AG09319 (cell line): ENCODE measurements at places on chromosomes 4 and X.

DNA sequence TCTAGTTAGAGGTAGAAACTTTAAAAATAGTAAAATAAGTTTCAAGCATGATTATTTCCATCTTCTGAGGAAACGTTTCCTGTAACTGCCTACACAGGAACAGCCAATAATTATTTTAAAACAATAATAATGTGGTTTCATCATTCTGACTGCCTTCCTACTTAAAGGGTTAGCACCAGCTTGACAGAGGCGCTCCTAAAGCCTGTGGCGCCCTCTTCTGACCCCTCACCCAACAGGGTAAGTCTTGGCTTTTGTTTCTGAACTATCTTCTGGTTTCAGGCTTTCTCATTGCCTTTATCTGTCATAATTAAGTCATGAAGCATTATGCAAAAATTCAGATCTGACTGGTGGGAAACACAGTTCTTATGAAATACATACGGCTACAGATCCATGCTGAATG, 96.7 kb downstream of the ITM2A start:
- DNase-seq: no peak

DNA sequence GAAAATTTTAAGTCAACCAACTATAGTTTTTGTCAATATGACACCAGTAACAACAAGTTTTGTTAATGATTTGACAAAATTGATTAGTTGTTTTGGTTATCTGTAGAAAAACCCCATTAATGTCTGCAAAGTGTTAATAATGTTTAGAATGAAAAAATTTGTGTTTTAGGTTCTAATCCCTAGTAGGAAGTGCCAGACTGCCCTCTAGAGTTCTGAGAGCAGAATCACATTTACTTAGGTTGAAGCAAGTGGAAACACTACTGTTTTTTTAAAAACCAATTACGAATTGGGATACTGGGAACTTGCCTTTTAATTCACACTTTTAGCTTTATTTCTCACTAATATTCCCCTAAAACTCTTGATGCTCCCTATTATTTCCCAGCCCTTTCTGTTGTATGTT, 101.1 kb upstream of the CYLC1 start:
- DNase-seq: no peak

DNA sequence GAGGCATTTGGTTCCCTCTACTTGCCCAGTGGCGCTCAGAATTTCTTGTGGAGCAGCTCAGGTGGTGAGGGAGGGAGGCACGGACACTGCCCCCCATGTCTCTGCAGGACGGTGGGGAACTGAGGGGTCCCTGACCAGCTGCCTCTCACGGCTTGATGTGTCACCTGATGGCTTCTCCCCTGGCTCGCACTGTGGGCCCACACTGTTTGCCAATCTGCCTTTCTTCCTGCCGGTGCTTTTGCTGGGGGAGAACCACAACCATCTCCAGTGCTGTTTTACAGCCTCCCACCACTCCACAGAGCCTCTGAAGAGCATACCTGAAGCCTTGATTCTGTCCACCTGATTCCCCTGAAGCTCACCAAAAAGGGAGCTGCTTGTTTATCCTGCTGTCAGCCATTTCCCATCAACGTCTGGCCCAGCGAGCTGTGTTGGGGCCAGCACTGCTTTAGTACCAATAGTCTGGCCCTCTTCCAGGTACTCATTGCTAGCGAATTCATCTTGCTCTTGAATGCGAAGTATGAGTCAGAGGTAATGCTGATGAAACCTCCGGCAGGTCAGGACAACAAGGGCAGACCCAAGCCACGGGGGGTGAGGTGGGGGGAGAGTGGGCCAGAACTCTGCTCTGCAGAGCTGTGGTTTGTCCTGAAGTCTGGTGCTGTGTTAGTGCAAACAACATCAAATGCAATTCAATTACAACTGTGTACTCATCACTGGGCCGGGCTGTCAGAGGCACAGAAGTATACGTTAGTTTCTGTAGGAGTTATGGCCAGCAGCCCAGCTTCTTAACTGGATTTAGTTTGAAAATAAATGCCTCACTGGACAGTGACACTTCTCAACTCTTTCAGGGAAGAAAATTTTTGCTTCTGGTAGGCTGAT, 208.3 kb upstream of the JADE1 start:
- peak; percentile 74 for DNase-seq

DNA sequence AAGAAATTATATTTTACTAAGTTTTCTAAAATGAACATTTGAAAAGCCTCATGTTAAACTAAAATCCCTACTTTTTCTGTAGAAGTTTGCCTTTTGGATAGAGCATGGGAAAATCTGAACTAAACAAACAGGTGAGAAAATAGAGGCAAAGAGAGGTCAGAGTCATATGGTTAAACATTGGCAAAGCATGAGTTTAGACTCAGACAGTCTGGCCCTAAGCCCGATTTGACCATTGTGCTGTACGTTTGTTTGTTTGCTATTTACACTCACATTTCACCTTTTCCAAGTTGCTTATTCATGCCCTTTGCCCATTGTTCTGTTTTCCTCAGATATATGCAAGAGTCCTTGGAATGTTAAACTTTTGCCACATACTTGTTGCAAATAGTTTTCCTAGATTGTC, 85.4 kb downstream of the TIGD2 start:
- no peak for DNase-seq

DNA sequence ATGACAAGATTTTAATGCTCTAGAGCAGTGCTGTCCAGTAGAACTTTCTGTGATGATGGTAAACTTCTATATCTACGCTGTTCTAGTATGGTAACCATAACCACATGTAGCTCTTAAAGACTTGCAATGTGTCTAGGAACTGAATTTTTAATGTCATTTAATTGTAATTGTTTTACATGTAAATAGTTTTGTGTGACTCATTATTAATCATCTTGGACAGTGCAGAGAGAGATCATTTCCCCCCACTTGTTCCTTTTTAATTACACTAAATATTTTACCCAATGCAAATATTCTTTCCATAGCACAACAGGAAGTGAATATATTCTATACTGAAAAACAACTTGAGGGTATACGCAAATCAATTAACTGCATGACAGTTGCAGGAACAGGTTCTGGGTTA, 5.8 kb downstream of the ATG4A start:
- DNase-seq: no peak

DNA sequence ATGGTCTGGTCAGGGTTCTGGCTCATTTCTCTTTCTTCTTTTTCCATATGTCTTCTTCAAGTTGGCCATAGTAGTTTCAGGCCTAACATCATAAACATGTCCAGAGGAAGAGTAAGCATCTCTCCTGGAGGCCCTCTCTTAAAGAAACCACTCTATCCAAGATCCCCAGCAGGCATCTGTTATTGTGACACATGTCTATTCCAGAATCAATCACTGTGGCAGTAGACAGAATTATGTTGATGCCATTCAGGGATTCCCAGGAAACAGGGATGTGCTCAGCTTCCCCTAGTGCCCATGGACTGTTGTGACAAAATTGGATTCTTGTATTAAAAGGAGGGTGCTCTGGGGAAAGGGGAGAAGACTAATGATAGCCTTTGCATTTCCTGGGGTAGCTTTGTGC, 224.0 kb downstream of the HNRNPD start:
- no peak for DNase-seq

GRCh38 chr4:174516345-174516744, 5.9 kb downstream of the HPGD start:
- DNase-seq: no peak

DNA sequence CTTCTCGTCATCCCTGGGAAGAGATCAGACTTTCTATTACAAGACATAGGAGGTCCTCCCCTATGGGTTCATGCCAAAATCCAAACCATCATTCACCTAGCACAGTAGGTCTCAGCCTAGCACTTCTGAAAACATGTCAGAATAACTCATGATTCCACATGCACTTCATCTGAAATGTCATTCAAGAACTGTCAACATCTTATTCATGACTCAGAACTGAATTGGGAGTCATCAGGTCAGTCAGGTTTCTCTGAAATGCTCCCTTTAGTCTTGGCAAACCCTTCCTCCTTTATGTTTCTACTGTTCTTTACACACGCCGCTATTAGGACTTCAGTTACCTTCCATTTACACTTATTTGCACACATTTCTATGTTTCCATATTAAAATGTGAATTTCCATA, 67.2 kb downstream of the ANTXR2 start:
- DNase-seq: no peak

GRCh38 chr4:158827543-158827981, 58.7 kb downstream of the FNIP2 start:
- no peak for DNase-seq

GRCh38 chr4:76498550-76498949, 63.5 kb downstream of the SHROOM3 start:
- DNase-seq: no peak

GRCh38 chr4:2263926-2264321, 2.0 kb upstream of the MXD4 start:
- no peak for DNase-seq

DNA sequence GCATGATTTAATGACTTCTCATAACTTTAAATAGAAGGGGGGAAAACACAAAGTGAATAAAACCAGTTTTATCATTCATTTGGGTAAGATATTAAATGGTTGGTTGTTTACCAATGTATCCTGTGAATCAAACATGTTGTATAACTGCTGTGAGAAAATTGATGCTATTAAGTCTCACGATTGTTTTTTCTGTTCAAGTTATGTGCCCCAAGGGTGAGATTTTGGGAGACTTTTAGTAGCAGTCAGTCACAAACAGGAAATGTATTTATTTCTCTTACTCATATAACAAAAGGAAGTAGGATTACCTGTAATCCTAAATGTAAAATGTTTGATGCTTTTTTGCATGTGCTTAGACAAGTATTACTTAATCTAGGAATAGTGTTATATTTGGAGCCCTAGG, 39.2 kb downstream of the MTHFD2L start:
- DNase-seq: no peak

DNA sequence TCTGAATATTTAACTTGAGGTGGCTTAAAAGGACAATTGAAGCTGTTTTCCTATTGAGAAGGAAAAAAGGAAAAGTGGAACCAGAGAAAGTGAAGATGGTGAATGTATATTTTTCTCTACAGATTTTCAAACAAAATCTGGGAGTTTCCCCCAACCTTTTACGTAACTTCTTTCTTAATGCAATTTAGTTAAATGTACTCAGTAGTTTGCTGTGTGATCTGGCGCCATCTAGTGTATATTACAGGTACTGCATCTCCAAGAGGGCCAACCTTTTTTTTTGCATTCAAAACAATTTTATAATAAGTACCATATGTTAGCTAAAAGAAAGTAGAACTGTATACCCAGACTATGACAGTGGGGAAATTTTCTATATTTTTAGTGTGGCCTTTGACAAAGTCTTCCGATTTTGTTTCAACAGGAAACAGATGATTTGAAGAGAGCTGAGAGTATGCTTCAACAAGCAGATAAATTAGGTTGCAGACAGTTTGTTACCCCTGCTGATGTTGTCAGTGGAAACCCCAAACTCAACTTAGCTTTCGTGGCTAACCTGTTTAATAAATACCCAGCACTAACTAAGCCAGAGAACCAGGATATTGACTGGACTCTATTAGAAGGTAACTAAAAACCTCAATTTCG, 82.0 kb downstream of the PLS3 start:
- peak; percentile 68 for DNase-seq

GRCh38 chrX:29382811-29383210, 795.6 kb downstream of the IL1RAPL1 start:
- no peak for DNase-seq

DNA sequence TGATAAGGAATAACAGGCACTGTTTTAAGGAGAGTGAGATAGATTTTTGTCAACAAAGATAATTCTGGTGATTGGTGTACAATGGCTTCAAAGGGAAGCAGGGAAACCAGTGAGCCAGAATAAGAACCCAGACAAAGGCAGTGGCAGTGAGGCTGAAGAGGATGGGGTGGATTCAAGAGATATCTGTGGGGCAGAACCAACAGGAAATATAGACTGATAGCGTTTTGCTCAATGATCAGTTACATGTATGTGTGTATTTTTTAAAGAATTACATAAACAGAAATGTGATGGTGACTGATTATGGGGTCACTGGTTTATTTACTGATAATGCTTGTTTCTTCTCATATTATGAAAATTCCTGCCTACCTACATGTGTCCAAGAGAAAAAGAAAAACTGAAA, 66.4 kb downstream of the AMMECR1 start:
- no peak for DNase-seq

DNA sequence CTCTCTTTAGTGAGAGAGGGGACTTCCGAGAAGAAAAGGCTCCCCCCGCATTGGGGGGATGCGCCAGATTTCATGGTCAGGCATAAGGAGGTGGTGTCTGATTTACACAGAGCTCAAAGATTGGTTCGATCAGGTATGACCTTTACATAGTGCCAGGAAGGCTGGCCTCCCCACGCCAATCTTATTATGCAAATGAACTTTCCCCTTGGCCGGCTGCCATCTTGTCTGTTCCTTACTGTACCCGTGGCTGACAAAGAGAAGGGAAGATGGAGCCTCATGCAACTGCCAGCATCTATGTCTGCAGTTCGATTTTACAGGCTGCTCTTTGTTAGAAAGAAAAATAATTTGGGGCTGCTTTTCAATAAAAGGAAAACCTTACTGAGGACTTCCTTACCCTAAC, 197.2 kb downstream of the GPM6A start:
- no peak for DNase-seq

GRCh38 chrX:73562458-73562857, 539 bp upstream of the CHIC1 start:
- no peak for DNase-seq

- no peak for DNase-seq
Measured at GRCh38 chrX:102784550-102784949, 64.0 kb downstream of the GPRASP3 start.

- DNase-seq: no peak
Measured at GRCh38 chrX:64977051-64977450, 801 bp upstream of the ZC4H2 start.

GRCh38 chr4:66266035-66266434, 595.7 kb upstream of the EPHA5 start:
- no peak for DNase-seq

DNA sequence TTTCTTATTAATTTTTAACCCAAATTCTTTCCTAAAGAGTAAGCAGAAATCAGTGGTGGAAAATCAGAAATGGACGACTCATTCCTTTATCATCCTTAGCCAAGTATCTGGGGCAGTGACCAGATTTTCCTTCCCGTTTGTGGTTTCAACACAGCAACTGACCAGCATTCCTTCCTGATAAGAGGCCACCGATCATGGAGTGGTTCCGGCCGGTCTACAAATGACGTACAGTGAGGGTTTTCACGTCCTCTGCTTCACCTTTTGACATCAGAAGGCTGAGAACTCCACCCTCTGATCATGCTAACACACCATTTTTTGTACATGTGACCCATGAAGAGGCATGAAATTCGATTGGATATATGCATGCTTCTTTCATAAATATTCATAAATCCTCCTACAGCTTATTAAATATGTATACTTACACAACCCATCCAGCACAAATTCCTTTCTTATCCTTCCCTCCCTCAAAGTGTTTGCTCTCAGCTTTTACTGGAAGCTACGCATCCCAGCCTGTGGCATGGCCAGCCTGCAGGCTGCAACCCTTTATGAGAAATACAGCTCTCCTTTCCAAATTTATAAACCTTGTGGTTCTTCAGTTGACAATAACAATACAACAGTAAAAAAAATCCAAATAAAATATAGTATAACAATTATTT, 173.0 kb upstream of the CASK start:
- peak; percentile 48 for DNase-seq

DNA sequence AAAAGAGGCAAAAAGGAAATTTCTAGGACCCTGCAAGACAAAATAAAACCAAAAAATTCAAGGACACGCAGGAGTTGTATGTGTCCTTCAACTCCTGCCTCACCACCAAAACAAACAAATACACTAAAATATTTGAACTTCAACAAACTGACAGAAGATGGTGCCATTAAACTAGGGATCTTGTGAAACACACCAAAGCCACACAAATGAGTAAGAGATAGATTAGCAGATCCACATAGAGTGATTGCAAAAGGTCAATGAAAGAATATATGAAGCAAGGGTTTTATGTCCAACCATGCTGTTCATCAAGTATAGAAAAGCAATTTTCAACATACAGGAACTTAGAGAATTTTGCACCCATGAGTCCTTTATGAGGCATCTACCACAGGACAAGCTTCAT, 40.1 kb upstream of the SCML1 start:
- DNase-seq: no peak
